ENCODE measurements at places on chromosomes 7 and 10.

DNA sequence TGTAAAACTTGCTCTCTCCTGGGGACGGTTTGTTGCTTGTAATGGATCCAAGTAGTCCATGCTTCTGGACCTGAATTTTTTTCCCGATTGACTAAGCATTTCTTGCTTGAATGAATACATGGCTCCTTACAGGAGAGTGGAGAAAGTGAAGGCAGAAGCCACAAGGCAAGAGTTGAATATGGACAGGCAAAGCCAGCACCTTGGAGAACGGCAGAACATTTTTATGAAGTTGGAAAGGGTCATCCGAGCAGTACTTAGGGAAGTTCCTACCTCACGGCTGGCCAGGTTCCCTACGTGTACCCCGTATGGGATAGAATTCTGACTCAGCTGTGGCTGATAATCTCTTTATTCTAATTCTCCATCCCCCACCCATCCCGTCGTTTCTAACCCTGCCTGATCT, 50.6 kb upstream of the MGAM2 start:
- no peak for DNase-seq

DNA sequence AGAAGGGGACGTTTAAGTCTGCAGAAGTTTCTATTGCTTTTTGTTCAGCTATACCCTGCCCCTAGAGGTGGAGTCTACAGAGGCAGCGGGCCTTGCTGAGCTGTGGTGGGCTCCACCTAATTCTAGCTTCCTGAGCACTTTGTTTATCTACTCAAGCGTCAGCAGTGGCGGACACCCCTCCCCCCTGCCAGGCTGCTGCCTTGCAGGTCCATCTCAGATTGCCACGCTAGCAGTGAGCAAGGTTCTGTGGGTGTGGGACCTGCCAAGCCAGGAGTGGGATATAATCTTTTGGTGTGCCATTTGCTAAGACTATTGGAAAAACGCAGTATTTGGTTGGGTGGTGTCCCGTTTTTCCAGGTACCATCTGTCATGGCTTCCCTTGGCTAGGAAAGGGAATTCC, 147.3 kb upstream of the PRPS1L1 start:
- DNase-seq = no peak

DNA sequence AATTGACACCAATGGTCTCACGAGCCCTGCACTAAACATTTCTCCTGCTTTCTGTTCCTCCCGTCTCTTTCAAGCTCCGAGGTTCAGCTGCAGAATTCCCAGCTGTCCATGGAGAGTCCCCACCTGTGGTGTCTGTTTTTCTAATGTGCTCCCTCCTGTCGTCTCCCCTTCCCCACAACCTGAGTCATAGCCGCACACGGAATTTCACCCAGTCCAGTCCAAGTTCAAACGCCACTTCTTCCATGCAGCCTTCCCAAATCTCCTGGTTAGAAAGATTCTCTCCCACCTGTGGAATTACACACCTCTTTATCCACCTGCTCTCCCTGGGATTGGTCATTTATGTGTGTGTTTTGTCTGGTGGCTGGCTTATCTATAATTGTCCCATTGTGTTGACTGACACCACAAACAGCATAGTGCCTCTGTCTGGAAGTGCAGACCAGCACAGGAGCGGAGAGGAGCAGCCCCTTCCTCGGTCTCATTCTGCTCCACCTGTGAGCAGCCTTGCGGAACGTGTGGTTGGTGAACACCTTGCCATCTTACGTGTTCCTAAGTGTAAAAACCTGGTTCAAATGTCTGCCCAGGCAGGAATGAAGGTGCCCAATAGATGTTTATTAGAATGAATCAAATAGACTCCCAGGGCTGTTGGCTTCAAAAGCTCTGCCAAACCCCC, 3.3 kb upstream of the DIP2C start:
- no peak for DNase-seq

- no peak for DNase-seq
Observed at GRCh38 chr7:83366629-83367028, 203.9 kb upstream of the PCLO start.

- no peak for DNase-seq
Observed at GRCh38 chr10:29908962-29909361, 150.4 kb downstream of the JCAD start.

GRCh38 chr10:106513352-106513771, 651.1 kb downstream of the SORCS1 start:
- DNase-seq = no peak

GRCh38 chr10:3010816-3011460, 56.4 kb upstream of the PFKP start:
- DNase-seq = no peak

GRCh38 chr7:94656925-94657731, 1.2 kb upstream of the SGCE start:
- no peak for DNase-seq

GRCh38 chr7:69687739-69688433, 89.6 kb downstream of the AUTS2 start:
- no peak for DNase-seq

GRCh38 chr10:97365761-97366351, 31.3 kb upstream of the FRAT2 start:
- DNase-seq = no peak

DNA sequence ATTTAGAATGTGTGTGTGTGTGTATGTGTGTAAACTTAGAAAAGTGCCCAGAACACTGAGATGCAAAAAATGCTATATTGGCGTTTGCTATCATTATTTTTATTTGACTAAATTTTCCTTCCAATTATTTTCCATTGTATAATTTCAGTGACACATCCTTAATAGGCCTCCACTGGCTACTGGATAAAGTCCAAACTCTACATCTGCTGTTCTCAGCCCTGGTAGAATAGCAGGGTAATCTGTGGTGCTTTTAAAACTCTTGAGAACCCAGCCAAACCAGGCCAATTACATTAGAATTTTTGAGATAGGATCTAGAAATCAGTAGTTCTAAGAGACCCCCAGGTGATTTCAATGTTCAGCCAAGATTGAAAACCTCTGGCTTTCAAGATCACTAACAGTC, 66.4 kb downstream of the ZNF503 start:
- no peak for DNase-seq

DNA sequence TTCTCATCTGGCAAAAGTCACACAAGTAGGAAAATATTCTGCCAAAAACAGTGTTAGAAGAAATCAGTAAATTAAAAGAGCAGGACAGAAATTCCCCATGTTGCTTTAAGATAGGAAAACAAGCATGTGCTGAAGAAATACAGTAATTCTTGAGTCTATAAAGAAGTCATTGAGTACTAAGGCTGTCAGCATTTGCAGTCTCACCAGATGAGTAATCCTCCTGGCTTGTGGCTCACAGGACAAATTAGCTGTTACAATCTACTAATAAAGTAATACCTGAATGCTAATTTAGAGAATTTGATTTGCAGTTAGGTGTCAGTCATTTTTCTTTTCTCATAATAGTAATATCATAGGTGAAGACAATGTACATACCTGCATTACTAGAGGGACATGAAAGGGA, 1158.9 kb upstream of the CELF2 start:
- no peak for DNase-seq

GRCh38 chr10:79413196-79413595, 32.2 kb downstream of the ZCCHC24 start:
- no peak for DNase-seq

DNA sequence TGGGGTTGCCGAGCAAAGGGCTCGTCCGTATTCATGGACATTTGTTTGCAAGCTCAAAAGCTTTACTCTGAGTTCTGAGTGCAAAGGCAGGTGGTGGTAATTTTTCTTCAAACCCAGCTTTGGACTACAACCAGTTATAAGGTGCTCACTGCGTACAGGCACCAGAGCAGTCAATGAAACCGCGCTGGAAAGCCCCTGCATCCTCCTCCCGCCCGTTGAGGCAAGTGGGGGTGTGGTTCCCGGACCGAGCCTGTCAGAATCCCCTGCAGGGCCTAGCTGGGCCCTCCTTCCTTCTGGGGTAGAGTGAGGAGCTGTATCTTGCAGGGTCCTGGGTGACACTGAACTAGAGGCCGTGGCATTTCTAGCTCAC, 22.3 kb downstream of the AMZ1 start:
- no peak for DNase-seq

DNA sequence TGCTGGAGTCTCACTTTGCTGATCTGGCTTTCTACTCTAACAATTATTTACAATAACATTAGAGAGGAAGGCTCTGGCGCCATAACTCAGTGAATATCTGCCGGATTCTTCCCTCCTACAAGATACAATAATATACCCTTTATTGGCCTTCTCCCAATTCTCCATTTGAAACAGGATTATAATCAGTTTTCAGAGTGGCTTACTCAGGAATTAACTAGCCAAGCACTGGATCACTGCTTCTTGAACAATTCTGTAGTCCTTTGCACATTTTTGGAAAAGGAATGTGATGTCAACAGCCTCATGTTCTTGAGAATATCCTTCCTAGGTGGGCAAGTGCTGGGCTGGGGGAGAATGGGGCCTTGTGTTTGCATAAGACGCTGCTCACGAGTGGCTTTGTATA, 125.9 kb downstream of the HIPK2 start:
- no peak for DNase-seq

- DNase-seq = no peak
Observed at GRCh38 chr10:133312016-133312768, 3.5 kb downstream of the ZNF511 start.

GRCh38 chr10:101030496-101031127, 317 bp downstream of the PDZD7 start:
- no peak for DNase-seq

DNA sequence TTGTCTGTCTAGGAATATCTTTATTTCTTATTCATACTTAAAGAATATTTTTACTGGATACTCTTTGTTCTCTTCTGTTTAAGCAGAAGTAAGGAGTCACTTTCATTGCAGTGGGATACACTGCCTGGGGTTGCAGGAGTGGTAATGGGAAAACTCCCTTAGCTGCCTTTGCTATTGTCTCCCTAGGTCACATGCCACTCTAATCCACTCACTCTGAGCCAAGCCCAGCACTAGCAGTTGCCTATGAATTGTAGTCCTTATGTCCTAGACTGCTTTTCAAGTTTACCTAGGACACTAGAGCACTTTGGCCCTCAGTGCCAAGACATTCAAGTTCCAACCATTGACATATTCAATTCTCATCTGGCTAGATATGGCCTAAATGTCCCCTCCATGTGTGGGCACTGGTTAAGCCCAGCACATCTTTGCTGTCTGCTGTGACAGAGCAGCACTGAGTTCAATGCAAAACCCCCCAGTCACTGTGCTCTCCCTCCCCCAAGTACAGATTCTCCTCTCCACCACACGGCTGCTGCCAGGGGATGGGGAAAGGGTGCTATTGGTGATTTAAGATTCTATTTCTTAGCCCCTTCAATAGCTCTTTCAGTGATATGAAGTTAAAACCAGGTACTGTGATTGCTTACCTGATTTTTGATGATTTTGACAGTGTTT, 991.7 kb upstream of the KCND2 start:
- DNase-seq = no peak

GRCh38 chr10:33112831-33113455, 154.9 kb upstream of the ITGB1 start:
- DNase-seq = no peak

- no peak for DNase-seq
Observed at GRCh38 chr7:114857605-114858004, 64.3 kb upstream of the MDFIC start.

DNA sequence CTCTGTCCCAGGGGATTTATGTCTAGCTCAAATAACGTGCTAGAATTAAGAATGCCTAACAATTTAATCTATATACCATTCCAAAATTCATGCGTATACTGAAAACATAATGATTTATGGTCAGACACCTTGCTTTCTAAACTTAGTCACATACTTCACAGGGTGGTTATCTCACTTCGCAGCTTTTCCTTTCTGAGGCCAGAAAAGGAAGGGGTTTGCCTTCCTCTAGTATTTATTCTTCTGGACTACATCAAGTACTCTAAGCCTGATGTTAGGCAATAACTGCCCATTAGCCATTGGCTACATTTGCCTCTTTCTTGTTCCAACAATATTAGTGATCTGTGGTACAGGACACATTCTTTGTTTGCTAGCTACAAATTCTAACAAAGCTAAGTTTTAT, 72.6 kb upstream of the FHIP2A start:
- DNase-seq = no peak

GRCh38 chr7:145036604-145037405, 201.0 kb upstream of the TPK1 start:
- DNase-seq = no peak

- peak; percentile 77 for DNase-seq
Observed at GRCh38 chr10:510415-510881, 179.0 kb downstream of the DIP2C start.

- DNase-seq = no peak
Observed at GRCh38 chr7:155702616-155703015, 58.2 kb downstream of the RBM33 start.

GRCh38 chr10:49141541-49142332, 7.9 kb upstream of the FAM170B start:
- no peak for DNase-seq

DNA sequence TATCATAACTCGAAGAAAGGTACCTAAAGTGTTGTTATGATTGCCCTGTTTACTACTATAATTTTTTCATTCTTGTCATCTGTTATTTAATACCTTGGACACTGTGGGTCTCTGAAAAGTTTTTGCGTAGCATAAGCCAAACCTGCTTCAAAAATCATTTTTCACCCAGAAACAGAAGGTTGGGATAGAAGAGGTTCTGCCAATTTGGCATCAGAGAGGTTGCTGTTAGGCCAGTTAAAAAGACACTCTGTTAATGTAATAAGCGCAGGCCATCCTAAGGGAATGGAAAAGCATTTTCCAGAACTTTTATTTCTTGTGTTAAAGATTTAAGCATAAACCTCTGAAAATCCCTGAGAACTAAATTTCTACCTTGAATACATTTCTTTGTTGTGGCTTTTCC, 212.2 kb downstream of the BMPER start:
- DNase-seq = no peak

DNA sequence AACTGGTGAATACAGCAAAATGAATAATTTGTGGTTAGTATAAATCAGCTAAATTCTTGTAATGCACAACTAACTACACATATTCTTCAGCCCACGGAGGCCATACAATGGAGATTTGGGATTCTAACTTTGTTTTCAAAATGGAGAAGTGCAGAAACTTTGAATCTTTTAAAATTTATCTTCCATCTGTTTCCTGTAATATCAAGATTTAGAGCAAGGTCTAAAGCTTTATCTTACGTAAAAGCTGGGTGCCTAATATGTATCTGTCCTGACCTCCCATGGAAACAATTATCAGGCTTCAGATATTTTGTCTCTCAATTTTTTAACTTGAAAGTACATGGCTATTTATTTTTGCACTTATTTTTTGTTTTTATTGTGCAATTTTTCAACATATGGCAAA, 5.0 kb upstream of the AHR start:
- DNase-seq = no peak

DNA sequence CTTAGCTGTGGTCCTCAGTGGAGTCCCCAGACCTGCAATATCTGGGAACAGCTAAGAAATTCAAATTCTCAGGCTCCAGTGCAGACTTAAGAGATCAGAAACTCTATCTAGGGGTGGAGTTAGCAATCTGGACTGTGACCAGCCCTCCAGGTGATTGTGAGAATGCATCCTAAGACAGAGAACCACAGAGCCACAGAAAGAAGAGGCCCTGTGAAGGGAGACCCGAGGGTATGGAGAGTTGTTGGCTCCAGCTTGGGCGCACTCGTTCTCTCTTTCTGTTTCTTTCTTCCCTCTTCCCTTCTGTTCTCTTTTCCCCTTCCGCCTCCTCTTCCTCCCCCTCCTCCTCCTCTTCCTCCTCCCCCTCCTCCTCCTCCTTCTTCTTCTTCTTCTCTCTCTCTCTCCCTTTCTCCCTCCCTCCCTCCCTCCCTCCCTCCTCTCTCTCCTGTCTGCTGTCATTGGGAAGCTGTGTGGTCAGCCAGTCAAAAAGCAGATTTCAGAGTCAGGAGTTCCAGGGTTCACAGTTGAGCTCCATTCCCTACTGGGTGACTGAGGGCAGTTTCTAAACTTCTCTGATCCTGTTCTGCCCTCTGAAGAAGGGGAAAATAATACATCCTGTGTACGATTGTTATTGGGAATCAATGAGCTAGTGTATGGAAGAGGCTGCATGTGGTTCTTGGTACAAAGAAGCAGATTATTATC, 62.1 kb upstream of the STEAP1B start:
- no peak for DNase-seq
